ENCODE measurements at places on chromosomes 11 and 22.

- no peak for DNase-seq
Measured at GRCh38 chr11:86869531-86869930, 69.2 kb downstream of the PRSS23 start.

GRCh38 chr11:66542362-66542761 is 3.5 kb downstream of the ZDHHC24 start:
- no peak for DNase-seq

DNA sequence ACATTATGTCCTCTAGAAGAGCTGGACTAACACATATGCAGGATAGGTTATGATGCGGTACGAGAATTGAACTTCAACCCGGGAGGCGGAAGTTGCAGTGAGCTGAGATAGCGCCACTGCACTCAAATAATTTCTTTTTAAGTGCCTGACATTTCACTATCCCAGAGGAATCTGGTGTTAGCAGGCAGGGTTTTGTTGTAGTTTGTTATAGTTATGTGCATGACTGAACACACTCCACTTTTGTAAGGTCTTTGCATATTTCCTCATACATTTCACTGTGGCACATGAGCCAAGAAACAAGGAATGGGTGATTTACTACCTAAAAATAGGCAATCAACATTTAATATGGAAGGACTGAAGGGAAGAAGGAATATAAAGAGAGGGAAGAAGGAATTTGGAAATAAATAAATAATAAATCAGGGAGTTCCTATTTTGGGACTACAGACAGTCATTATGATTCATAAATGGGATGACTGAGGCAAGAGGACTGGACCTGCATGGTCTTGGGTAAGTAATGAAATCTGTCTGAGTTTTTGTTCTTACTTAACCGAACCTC is 8.7 kb upstream of the HIPK3 start:
- DNase-seq = no peak

DNA sequence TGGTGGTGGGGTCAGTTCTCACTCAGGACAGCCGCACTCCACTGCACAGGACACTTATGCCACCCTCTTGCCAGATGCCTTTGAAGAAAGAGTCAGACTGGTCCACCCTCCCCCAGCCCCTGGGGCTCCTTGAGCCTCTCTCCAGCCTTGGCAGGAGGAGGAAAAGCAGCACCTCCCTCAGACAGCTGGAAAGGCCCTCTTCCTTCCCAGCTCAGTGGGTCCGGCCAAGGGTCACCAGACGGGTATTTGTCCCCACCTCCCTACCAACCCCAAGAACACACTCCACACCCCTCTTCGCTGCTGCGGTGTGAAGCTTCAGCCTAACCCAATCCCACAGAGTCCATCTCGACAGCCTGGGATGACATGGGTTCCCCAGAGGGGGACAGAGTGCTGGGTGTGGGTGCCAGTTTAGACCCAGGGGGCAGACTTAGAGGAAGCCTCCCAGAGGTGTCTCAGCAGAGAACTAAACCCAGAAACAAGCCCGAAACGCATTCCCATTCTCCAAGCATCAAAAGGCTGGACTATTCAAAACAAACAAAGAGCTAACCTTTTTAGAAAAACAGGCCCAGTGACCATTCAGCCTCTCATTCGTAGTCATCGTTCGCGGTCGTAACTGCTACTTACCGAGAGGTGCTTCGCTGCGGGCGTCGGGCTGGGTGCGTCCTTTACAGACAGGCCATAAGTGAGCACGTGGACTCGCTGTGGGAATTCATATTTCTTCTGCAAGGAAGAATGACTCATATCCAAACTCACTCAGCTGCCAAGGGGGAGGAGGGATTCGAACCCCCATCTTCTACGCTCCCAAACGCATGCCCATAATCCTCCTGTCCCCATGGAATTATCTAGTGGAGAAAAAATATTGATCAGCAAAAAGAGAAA is 57.5 kb upstream of the ANO1 start:
- no peak for DNase-seq

DNA sequence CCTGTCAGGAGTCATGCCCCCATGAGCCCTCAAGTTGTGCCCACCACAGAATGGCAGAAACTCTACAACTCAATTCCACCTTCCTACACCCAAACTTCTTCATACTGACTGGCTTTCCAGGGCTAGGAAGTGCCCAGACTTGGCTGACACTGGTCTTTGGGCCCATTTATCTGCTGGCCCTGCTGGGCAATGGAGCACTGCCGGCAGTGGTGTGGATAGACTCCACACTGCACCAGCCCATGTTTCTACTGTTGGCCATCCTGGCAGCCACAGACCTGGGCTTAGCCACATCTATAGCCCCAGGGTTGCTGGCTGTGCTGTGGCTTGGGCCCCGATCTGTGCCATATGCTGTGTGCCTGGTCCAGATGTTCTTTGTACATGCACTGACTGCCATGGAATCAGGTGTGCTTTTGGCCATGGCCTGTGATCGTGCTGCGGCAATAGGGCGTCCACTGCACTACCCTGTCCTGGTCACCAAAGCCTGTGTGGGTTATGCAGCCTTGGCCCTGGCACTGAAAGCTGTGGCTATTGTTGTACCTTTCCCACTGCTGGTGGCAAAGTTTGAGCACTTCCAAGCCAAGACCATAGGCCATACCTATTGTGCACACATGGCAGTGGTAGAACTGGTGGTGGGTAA is at the start of gene OR52W1:
Gene OR52W1, plus strand, starts transcription at position 51 of the 637 bp plus-strand sequence. Its CDS starts 0 bp downstream, at position 51.
- DNase-seq = no peak

- no peak for DNase-seq
Measured at GRCh38 chr11:62451241-62451621, 32.4 kb downstream of the SCGB1A1 start.

DNA sequence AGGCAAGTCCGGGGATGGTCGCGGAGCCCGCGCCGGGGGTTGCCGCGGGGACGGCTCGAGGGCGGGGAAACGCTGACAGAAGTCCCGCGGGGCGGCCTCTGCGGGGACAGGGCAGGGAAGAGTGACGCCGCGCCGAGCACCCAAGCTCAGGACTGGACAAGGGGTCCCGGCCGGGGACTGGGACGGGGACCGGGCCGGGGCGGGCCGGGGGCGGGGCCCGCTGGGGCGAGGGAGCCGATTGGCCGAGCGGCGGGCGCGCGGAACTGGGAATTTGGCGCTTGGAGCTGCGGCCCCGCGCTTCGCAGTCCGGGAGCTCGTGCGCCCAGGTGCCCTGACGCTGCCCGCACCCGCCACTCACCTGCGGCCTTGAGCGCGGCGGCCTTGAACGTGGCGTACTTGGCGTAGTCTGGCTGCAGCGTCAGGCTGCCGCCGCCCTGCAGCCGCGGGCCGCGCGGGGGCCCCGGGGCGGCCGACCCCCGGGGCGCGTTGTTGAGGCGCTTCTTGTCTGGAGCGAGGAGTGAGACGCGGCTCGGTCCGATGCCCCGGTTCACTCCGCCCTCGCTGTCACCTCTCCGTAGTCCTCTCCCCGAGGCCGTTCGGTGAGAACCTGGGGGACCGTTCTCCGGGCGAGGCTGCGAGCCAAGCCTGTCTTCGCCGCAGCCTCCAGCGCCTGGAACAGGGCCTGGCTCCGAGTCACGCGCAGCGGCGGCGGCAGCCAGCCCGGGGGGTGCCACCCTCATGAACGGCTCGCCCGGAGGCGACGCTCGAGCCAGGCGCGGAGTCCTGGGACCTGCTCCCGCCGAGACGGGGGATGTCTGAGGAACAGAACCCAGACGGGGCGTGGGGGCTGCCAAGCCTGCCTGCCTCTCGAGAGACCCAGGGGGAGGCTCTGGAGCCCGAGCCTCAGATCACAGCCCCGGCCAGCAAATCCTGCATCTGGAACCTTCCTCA is 4.5 kb downstream of the SHISA8 start:
- DNase-seq = no peak

GRCh38 chr22:38733724-38734381 is 21.9 kb downstream of the SUN2 start:
- DNase-seq = no peak

- no peak for DNase-seq
Measured at GRCh38 chr11:59010708-59011107, 71.4 kb downstream of the GLYATL1 start.

DNA sequence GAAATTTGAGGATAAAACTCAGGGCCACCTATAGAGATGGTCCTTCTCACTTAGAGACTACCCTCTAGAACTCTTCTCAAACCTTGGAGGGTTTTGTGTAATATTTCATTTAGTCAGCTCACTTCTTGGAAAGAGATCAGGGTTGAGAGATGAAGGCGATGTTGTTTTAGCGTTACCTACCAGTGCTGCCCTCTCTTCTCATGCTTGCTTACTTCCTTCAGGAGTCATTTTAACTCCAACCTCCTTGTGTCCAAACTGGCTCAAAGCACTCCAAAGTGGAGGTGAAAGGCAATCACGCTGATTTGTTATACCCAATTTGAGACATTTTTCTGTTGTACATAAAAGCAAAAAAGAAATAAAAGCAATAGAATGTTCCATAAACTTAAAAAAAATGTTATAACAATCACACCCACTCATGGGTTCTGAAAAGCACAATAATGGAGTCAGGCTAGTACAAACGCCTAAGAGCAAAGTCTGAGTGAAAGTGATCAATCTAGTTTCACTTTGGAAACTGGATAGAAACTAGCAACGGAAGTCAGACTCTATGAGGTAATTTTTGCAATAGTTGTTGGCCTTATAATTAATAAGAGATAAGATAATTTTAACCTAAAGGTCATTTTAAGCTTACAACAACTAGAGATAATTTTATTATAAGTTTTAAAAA is 117.1 kb downstream of the MRTFA start:
- DNase-seq = no peak

DNA sequence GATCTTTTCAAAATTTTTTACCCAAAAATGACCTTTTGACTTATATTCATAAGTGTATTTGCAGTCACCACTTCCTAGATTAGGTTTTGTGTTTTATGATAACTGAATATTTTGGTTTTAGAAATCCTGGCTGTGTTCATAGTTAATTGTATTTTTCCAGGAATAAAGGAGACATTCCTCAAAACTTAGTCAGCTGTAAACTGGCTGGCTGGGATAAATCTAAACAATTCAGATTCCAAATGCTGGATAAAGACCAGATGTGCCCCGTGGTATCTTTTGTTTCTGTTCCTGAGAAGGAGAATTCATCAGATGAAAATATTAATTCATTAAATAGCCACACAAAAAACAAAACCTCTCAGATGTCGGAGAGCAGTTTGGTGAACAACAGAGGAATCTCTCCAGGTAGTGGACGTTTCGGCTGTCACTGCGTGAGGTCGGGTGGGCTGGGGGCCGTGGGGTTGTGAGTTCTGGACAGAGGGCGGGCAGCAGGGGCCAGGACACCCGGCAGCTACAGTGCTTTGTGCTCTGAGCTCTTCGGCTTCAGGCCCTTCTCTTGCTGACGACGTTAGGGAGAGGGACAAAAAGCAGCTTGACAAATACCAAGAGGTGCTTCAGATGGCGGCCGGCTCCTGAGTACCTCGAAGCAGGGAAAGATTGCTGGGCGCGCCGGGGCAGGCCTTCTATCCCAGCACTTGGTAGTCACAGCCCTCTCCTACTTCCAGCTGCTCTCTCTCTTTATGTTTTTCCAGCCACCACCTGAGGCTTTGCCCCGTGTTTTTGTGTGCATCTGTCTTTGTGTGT is 24.6 kb downstream of the MOV10L1 start:
- DNase-seq = no peak

- no peak for DNase-seq
Measured at GRCh38 chr11:72758690-72759389, 6.6 kb upstream of the ARAP1 start.

GRCh38 chr22:35981900-35982299 is 46.7 kb downstream of the RBFOX2 start:
- no peak for DNase-seq

GRCh38 chr11:36885154-36885553 is 287.1 kb upstream of the RAG2 start:
- DNase-seq = no peak

GRCh38 chr11:131685206-131685605 is 314.8 kb downstream of the NTM start:
- DNase-seq = no peak

DNA sequence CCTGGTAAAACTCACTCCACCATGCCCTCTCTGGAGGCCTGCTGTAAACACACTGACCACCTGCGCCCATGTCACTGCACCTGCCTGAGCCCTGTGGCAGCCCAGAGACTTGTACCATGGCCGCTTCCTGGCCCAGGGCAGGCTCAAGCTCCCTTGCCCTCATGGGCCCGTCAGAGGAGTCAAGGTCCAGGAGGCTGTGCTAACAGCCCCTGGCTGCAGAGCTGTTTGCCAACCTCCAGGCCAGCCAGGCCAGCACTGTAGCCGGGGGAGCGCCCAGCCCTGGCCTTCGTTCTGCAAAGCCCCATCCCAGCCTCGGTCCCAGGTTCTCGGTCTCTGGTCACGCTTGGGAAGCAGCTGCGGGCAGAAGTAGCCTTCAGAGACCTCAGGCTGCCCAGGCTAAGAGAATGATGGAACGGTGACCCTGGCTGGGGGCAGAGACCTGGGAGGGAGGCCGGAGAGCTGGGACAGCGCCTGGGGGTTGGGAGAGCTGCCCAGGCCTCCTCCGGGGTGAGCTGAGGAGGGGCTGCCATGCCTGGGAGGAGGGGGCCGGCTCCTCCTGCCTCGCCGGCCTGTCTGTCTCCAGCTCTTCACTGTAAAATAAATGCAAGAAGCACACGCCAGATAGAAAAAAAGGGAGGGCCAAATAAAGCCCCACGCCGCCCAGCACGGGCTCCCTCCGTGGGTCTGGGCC is 11.9 kb upstream of the TCF20 start:
- no peak for DNase-seq

DNA sequence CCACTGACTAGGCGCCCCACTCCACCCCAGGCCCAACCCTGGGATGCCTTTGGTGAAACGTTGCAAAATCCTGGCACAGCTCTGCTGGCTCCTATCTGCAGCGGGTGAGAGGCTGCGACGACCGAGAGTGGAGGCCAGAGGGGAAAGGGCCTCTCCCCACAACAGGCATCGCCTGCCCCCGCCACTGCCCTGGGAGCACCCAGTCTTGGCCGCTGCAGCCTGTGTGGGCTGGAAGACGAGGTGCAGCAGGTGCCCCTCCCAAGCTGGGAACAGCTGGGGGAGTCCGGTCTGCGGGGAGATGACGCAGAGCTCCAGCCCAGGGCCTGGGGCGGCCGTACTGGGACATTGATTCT is 4.2 kb upstream of the PIM3 start:
- DNase-seq = no peak

DNA sequence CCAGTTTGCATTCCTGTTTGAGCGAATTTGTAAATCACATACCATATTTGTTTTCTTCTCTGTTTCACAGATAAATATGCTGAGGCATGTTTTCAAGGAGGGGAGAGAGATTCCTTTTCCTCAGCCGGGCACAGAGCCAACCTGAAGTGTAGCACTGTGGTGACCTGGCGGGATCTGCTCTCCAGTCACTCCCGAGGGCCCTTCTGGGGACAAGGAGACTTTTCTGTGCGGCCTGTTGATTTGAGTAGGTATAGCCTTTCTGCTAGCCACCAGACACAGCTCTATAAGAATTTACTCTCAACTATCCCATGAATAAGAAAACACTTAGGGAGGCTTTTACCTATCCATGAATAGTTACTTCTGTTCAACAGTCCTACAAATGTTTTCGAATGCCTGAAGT is 63.5 kb upstream of the FDX1 start:
- no peak for DNase-seq

GRCh38 chr22:49182416-49182815 is 645.3 kb downstream of the BRD1 start:
- DNase-seq = no peak

DNA sequence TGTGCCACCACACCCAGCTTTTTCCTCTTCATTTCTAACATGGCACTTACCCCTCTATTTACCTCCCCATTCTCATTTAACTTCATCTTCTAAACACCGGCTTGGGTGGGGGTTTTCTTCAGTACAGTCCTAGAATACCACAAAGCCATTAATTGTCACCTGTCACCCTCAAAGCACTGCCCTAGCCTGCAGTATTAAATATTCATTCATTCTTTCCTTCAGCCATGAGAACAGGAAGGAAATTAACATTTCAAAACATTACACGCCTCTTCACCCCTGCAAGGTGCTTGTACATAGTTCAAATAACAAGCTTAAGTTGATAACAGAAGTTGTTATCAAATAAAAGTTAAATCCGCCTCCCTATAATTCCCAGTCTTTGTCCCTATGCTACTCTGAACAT is 10.7 kb upstream of the VPS37C start:
- DNase-seq = no peak
